ENCODE measurements at places on chromosomes 1 and 21. TPM values are rescaled to one million over a fixed set of nuclear protein-coding genes. Genes with fewer than 3 reads are reported as not detected.

Gene GSTM5
- total RNA-seq, result 16.4 TPM

Gene CHIT1
- not detected for total RNA-seq

Gene MAN1C1
- 17.7 TPM for total RNA-seq

Gene CYP4A11
- total RNA-seq, result not detected

Gene OR10J1
- total RNA-seq, result not detected

Gene HTR6
- not detected for total RNA-seq

All from fibroblast of lung (primary cell).